Naive thymus-derived CD8-positive, alpha-beta T cell (primary cell): ENCODE measurements at places on chromosomes 7 and 10.

GRCh38 chr10:69685802-69686585 lies 55.9 kb downstream of the FAM241B start:
- DNase-seq, result no peak

DNA sequence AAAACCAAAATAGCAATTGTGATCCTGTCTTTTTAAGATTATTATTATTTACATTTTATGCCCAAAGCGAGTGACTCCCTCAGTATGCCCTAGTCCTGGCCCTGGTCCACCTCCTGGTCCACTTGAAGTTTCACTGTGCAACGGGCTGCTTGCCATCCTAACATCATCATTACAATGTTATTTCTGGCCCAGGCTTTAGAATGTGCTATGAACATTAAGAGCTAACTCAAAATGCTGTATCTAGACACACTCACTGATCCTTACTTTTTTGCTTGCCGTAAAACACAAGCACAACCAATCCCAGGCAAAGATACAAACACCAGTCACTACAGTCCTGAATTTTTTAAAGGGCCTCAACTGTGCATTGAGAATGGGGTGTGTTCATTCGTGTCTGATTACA lies 38.4 kb downstream of the RHOBTB1 start:
- no peak for DNase-seq

DNA sequence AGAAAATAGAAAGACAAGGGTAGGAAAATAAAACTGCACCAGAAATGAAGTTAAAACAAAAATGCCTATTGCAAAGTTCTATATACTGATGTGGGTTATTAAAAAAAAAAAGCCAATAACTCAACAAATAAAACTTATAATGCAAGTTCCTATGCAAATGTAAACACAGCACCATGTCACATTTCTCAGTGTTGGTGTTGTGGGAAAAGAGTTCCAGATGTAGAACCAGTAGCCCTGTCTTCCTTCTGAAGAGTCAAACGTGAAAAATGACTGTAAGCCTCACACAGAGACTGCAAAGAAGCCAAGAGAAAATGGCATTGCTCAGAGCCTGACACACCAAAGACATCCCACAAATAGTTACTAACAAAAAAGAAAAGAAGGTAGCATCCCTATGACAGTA lies 10.1 kb downstream of the PON2 start:
- DNase-seq, result no peak

DNA sequence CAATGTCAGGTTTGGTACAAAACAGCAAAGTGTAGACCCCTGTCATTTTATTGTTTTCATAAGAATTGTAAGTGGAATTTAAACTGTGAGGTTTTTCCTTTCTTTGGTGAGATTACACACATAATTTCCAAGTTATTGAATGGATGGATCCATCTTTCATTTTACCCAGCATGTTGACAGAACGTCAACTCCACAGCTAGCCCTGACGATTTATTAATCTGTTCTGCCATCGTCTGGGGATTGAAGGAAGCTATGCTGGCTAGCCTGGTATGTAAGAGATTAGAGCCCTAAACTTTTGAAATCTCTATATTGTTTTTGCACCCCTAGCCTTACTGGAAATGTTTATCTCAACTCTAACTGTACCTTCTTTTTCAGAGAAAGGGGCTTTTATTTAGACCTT lies 8.6 kb downstream of the WNT16 start:
- no peak for DNase-seq

GRCh38 chr7:130142654-130143333 lies 62.4 kb downstream of the TMEM209 start:
- no peak for DNase-seq

DNA sequence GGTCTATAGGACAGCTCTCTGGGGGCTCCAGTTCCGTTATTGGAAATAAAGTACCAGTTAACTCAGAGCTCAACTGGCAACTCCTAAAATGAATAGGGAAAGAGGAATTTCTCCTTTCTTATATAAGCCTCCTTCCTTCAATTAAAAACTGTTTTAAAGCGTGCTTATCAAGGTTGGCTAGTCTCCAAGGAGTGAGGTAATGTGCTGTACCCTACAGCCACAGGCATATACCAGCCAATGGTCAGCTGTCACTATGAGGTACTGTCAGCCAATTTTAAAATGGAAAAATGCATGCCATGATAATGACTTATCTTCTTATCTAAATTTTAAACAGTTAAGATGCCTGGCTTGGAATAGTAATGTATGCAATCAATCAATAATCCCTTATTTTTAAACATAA lies 76.2 kb downstream of the PLCE1 start:
- no peak for DNase-seq

GRCh38 chr10:79933961-79934360 lies 14.9 kb downstream of the SFTPD start:
- DNase-seq, result no peak

- DNase-seq, result no peak
Measured at GRCh38 chr7:155851892-155852291, 39.6 kb upstream of the SHH start.

DNA sequence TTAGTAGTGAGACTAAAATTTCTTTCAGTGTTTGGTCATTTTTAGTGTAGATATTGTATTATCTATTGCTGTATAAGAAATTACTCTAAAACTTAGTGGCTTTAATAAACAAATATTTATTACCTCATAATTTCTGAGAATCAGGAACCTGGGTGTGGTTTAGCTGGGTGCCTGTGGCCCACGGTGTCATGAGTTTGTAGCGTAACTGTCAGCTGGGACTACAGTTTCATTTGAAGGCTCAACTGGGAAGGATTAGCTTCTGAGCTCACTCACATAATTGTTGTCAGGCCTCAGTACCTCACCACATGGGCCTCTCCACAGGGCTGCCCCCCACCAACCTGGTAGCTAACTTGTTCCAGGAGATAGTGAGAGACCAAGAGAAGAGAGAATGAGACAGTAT lies 98.5 kb downstream of the SRI start:
- no peak for DNase-seq

DNA sequence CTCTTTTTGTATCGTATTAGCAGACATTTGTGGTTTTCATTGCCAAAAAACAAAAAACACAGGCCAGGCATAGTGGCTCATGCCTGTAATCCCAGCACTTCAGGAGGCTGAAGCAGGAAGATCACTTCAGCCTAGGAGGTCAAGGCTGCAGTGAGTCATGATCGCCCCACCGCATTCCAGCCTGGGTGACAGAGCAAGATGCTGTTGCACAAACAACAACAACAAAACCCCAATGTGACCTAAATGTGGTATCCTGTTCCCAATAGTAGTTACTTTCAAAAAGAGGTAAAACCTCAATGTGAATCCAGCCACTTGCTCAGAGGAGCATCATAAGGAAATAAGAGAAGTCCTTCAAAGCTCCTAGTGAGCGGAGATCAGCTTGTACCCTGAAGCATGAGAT lies 45.8 kb upstream of the SKAP2 start:
- no peak for DNase-seq

- no peak for DNase-seq
Measured at GRCh38 chr10:27203806-27204205, 36.8 kb downstream of the ACBD5 start.

DNA sequence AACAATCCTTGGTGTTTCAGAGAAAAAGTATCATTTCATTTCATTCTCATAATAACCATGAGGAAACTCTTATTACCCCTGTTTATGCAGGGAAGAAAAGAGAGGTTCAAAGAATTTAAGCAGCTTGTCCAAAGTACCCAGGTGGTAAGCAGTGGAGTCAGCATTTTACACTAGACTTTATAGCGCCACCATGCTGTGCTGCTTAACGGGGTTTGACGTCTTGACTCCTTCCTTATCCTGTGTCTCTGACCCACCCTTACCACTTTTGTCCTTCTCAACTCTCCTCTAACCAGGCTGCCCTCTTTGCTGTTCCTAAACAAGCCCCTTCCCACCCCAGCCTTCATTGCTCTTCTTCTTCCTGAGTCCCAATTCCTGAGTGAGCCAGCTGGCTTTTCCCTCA lies 117.0 kb upstream of the AHR start:
- no peak for DNase-seq
